Stomach (tissue), 19 donors: ENCODE measurements at places on chromosomes 11 and 22.

- DNase-seq = no peak
These were observed 42.5 kb downstream of the CD82 start for GRCh38 chr11:44607987-44608386.

- peak; percentile 80 for DNase-seq
These were observed 394 bp downstream of the KIAA1671 start for GRCh38 chr22:24952837-24953383.

DNA sequence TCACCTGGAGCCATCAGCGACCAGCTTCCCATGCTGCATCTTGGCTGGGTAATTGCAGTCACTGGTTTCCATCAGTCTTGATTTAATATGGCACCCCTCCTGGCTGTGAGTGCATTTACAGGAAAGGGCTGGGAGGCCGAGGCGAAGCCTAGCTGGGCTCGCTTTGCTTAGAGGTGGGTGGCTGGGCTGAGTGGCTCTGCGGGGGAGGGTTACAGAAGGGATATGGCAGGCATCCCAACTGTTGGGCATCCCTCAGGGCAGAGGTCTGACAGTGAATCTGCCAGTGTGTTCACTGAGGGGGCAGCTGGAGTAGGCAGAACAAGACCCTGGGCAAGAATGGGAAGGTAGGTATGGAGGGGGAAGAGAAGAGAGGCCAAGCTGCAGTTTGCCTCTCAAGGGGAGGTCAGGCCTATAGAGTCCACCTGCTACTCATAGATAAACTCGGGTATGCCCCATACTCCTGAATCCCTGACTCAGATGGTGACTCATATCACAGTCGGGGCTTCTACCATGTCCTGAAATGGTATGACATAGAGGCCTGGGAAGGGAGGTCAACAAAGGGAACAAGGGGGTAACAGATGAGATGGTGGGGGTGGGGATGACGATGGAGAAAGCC, 77.5 kb upstream of the PHOX2A start:
- DNase-seq = no peak

DNA sequence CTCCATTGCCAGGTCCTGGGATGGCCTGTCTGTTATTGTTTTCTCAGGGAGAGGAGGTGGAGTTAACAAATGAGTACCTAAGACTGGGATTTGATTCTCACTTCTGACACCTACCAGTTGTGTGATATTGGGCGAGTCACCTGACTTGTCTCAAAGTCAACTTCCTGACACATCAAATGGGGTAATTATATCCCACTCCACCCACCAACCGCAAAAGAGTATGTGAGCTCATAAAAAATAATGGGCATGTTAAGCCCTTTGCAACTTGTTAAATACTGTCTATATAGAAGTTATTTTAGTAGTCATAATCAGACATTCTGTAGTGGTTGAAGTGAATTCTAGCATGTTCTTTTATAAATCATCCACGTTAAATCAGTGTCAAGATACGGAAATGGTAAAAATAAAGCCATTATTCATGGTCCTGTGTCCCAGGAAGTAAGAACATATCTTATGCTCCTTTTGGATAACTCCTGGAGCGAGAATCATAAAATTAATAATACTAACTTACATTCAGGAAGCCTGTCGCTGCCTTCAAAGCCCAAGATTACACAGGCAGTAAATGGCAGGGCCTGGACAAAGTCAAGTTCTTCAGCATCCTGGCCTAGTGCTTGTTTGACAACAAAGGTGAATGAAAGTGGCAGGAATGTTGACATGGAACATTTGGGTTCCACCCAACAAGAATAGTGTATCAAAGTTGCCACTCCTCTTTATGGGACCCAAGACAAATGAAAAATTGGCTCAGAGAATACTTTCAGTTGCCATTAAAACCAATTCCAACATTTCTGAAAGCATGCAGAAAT, 54.3 kb downstream of the SYTL2 start:
- peak; percentile 58 for DNase-seq

DNA sequence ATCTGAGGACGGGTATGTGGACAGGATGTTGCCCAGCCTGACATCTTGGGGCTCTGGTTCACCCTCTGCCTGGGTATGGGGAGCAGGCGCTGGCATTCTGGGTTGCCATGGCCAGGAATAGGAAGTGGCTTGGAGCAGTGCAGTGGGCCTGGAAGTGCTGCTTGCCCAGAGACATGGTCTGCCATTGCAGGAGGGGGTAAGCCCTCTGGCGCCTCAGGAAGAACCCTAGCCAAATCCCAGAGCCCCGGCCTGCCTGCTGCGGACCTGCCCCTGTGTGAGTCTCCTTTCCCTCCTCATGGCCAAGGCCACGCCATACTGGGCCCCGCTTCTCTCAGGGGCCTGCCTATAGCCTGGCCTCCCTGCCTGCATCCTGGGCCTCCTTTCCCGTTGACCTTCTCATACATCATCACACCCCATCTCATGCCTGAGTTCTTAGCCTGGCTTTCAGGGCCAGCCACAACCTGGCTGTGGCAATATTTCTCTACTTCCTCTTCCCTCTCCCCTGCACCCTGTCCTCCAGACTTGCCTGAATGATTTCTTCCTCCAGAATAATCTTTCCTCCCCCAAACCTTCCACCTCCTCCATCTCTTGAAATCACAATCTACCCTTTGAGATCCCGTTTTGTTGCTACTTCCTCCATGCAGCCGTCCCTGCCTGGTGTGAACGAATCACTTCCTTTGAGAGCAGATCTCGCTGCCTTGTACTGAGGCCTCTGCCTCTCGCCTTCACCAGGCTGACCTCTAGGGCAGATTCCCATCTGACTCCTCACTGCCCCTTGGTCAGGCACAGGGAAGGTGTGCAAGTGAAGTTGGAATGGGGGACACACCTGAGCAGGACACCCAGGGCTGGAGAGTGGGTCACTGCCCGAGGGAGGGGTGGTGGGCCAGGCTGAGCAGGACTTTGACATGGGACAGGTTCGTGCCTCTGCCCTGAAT, 5.2 kb downstream of the CAPN5 start:
- peak; percentile 25 for DNase-seq

- DNase-seq = no peak
These were observed 40.0 kb downstream of the LINC01488 start for GRCh38 chr11:69521457-69521856.

- DNase-seq = peak; percentile 42
These were observed 2.4 kb downstream of the C1QTNF4 start for GRCh38 chr11:47591764-47592163.

DNA sequence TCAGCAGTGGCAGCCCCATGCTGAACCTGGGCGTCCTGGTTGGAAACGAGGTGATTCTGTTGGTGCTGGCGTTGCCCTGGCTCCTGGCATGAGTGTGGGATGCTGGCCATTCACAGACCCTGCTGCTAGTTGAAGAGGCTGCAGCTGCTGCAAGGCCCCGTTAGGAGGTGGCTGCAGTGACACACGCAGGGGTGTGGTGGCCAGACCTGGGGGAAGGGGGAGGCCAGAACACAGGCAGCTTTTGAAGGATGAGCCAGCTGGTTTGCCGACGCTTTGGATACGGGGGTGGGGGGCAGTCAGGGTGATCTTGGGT, 77.2 kb downstream of the MORC2 start:
- no peak for DNase-seq

GRCh38 chr11:65293909-65294381, 20.7 kb upstream of the CDC42EP2 start:
- peak; percentile 78 for DNase-seq

DNA sequence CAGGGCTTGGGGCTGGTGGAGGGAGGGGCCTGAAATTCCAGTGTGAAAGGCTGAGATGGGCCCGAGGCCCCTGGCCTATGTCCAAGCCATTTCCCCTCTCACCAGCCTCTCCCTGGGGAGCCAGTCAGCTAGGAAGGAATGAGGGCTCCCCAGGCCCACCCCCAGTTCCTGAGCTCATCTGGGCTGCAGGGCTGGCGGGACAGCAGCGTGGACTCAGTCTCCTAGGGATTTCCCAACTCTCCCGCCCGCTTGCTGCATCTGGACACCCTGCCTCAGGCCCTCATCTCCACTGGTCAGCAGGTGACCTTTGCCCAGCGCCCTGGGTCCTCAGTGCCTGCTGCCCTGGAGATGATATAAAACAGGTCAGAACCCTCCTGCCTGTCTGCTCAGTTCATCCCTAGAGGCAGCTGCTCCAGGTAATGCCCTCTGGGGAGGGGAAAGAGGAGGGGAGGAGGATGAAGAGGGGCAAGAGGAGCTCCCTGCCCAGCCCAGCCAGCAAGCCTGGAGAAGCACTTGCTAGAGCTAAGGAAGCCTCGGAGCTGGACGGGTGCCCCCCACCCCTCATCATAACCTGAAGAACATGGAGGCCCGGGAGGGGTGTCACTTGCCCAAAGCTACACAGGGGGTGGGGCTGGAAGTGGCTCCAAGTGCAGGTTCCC, at the start of gene APOC3:
TSS of gene APOC3 (plus strand) at position 383 of the 659 bp plus-strand sequence. CDS start 676 bp downstream, outside the sequence.
- no peak for DNase-seq

- no peak for DNase-seq
These were observed 71.7 kb upstream of the FAR1 start for GRCh38 chr11:13596611-13597326.

DNA sequence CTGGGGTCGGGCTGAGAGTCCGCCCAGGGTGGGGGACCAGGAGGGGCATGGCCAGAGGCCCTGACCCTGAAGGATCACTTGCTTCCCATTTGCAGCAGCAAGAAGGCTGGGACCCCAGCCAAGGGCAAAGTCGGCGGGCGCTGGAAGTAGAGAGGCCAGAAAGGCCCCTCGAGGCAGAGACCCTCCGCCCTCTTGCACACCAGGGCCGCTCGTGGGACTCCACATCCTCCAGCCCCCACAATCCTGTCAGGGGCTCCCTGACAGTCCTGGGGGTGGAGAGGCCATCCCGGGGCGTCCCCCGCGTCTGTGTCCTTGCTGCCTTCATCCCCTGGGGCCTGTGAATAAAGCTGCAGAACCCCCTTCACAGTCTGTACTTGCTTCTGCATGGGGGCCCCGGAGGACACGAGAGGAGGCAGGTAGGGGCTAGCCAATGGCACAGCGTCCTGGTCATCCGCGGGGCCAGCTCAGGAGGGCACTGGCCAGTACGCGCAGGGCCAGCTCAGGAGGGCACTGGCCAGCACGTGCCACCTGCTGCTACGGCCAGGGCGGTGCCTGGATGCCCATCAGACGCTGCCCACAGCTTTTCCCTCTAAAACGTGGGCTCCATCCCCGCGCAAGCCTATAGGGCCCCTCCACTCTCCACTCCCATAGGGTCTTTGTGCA, 8.7 kb upstream of the MRPL23 start:
- DNase-seq = no peak

DNA sequence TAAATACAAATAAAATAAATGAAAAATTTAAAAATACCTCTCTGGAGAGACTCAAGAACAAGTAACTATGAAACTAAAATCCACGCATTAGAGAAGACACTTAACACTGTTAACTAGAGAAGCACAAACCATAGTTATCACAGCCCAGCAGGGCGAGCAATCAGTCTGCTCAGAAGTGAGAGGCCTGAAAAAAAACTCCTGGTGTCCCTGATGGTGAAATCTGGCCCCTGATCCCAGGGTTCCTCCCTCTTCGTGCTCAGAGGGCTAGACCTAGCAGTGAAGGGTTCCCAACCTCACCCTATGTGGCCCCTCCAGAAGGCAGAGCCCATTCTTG, 49.7 kb upstream of the VPREB1 start:
- no peak for DNase-seq
